ENCODE measurements at places on chromosomes 6 and 20.

DNA sequence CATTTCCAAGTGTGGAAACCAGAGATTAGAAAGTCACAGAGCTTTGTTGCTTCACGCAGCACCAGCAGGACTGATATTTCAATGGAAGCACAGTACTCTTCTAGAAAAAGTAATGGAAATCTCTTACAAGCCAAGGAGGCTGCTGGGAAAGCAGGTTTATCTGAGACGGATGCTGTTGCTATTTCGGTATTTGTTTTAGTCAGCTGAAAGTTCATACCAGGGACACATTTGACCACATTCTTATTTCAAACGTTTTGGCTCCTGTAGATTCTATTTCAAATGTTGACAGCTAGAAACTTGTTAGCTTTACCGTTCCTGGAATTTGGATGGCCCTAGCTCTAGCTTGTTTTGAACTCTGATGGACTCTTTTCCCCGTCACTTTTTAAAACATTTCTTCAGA is 3.7 kb upstream of the TMEM242 start:
- DNase-seq: no peak

DNA sequence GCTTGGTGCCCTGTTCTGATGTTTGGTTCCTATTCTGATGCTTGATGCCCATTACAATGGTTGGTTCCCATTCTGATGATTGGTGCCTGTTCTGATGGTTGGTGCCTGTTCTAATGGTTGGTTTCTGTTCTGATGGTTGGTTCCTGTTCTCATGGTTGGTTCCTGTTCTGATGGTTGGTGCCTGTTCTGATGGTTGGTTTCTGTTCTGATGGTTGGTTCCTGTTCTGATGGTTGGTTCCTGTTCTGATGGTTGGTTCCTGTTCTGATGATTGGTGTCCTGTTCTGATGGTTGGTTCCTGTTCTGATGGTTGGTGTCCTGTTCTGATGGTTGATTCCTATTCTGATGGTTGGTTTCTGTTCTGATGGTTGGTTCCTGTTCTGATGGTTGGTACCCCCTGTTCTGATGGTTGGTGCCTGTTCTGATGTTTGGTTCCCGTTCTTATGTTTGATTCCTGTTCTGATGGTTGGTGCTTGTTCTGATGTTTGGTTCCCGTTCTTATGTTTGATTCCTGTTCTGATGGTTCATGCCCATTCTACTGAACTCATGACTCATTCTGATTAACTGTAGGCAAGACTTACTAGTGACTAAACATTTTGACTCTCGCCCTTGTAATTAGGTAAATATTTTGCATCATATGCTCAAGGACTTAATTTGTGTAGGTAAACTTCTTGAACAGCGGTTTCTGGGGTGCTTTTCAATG is 146.2 kb downstream of the DLL1 start:
- no peak for DNase-seq

GRCh38 chr6:153032255-153032882 is 29.9 kb upstream of the MTRF1L start:
- peak; percentile 60 for DNase-seq

- no peak for DNase-seq
Observed at GRCh38 chr6:64197246-64197645, 561.6 kb downstream of the PHF3 start.

DNA sequence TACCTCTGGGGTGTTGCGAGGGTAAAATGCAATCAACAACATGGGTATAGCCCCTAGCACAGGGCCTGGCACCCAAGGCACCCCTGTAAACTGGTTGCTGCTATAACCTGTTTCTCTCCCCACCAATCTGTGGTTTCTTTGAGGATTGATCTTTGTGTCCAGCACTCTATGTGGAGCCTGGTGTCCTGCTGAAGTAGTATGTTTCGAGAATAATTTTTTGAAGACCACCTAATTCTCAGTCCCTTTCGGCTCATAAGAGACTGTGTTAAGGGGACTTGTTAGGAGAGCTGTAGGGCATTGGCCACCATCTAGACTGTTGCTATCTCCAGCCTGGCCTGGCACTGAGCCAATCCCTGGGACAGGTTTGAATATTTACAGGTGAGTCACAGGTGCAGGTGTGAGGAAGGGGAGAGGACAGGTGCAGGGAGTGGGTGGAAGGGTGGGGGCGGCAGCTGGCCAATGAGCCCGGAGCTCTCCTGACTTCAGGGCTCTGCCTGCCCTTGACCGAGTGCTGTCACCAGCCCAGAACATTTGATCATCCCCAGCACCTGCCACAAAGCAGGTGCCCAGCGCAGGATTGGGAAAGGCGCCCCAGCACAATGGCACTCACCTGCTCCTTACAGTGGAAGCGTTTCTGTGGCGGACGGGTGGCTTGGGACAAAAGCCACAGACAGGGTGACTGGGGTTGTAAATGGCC is 8.1 kb upstream of the C20orf144 start:
- no peak for DNase-seq

GRCh38 chr6:103874575-103874974 is 985.1 kb downstream of the HACE1 start:
- DNase-seq: no peak

DNA sequence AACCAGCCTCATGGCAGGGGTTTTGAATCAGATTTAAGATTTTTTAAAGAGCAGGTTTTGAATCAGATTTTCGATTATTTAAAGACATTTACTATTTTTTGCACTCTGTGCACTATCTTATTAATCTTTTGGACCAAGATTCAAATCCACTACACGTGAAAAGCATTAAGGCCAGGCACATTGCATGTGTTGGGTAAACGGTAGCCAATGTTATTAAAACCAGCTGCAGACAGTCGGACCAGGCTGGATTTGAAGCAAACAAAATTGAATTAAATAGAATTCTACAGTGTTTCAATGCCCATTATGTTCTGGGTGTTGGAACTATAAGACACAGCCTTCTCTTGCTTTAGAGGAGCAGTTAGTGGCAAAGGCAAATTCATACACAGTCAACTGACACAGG is 7.7 kb downstream of the HLA-DOA start:
- no peak for DNase-seq

GRCh38 chr20:32792731-32793458 is 26.9 kb upstream of the MAPRE1 start:
- no peak for DNase-seq

- DNase-seq: no peak
Observed at GRCh38 chr6:14466278-14466677, 348.7 kb downstream of the CD83 start.

GRCh38 chr6:5379647-5380242 is 118.4 kb downstream of the FARS2 start:
- DNase-seq: peak; percentile 48

DNA sequence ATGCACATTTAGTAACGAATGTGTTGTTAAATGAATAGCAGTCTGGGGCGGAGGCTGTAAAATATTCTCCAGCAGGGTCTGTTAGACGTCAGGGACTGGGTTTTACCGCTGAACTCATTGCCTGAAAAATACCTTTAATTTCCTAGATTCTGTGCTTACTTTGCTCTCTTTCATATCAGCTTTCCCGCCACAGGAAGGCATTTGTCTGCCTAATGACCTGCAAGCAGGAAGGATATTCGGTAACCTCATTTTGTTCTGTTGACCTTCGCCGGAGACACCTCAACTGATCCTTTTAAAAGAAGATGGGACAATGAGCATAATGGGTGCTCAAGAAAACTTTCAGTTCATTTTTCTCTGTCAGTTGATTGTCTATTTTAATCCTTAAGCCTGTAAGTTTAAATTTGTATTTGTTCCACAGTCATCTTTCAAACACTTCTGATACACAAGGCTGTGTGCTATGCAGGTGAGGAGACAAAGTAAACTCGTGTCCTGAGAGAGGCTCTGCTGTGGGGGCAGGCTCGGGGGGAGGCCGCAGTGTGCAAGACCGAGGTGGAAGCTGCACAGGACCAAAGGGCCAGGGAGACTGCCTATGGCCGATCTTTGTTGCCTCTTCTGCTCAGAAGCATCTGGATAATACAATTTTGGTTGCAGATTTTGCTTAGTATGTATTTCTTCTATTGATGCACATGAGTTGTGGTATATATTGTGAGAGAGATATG is 27.4 kb upstream of the SIM1 start:
- DNase-seq: no peak

DNA sequence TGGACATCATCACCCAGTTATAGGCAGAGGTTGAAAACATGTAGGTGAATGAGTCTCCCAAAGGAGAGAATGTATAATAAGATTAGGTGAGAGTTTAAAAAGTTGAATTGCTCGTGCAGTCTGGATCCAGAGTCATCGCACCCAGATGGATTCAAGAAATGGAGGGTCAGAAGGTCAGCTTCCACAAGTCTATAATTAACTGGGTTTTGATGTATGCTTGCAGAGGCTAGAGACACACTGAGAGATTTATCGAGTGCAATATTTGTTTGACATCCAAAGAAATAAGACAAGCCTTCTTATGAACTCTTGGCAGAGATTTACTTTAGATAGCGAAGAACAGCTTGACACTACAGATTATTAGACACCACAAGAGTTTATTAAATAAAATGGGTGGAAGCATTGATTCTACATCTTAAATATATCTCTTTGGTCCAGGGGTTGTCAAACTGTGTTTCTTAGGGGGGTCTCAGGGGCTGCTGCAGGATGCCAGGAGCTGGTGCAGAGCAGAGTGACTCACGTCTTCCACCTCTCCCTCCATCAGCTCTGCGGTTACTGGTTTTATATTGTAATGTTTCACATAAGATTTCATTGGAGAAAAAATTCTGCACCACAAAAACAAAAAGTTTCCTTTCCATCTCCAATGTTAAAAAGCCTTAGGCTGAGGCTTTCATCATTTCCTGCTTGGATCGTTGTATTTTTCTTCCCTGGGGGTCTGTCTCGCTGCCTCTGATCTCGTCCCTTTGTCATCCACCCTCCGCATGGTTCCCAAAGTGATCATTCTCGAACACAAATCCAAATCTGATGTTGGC is 176.2 kb upstream of the AHI1 start:
- DNase-seq: no peak

DNA sequence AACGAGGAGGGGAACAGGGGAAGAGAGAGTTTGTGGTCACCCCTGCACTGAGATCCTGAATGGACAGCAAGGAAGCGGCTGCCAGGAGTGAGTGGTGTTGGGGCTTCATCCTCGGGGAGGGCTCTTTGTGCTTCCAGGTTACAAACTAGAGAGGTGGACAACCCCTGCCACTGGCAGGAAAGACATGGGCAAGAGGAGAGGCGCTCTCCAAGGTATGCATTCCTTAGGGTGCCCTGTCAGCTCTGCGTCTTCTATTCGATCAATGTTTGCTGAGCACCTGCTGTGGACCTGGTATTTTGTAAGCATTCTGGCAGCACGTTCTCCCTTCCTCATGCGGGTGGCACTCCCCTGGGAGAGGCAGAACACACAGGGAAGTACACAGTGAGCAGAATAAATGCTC is 93.6 kb downstream of the CDH4 start:
- DNase-seq: no peak

GRCh38 chr6:168520233-168520632 is 79.2 kb downstream of the SMOC2 start:
- DNase-seq: no peak

GRCh38 chr6:81063891-81064290 is 688.6 kb downstream of the TENT5A start:
- no peak for DNase-seq

DNA sequence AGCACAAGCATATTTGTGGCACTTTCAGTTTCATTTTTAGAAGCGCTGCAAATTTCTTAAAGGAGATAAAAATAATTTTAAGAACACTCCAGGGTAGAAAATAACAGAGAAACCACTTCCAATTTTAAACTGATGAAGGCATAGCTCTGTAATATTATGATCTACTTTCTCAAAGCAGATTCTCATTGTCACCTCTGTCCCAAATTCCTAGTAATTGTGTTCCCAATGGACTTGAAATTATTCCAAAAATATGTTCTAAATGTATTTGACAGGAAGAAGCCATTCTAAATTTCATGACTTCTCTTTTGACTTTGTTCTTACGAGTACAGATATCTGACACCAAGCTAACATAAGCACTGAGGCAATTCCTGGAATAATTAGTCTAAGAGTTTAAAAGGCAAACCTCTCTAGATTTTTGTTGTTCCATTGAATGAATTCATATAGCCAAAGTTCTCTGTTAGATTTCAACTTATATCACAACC is 140.2 kb upstream of the CARMIL1 start:
- DNase-seq: peak; percentile 35

- no peak for DNase-seq
Observed at GRCh38 chr6:42971746-42972327, 7.1 kb downstream of the PEX6 start.

DNA sequence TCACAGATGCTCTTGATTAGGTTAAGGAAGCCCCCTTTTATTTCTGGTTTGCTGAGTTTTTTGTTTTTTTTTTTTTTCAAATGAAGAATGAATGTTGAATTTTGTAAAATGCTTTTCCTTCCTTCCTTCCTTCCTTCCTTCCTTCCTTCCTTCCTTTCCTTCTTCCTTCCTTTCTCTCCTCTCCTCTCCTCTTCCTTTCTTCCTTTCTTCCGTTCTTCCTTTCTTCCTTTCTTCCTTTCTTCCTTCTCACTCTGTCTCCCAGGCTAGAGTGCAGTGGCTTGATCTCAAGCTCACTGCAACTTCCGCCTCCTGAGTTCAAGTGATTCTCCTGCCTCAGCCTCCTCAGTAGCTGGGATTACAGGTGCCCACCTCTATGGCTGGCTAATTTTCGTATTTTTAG is 158.2 kb downstream of the ZFAND3 start:
- DNase-seq: no peak

GRCh38 chr6:89360415-89360999 is 8.0 kb upstream of the UBE2J1 start:
- no peak for DNase-seq

GRCh38 chr6:46549155-46549554 is 57.9 kb upstream of the RCAN2 start:
- DNase-seq: no peak

DNA sequence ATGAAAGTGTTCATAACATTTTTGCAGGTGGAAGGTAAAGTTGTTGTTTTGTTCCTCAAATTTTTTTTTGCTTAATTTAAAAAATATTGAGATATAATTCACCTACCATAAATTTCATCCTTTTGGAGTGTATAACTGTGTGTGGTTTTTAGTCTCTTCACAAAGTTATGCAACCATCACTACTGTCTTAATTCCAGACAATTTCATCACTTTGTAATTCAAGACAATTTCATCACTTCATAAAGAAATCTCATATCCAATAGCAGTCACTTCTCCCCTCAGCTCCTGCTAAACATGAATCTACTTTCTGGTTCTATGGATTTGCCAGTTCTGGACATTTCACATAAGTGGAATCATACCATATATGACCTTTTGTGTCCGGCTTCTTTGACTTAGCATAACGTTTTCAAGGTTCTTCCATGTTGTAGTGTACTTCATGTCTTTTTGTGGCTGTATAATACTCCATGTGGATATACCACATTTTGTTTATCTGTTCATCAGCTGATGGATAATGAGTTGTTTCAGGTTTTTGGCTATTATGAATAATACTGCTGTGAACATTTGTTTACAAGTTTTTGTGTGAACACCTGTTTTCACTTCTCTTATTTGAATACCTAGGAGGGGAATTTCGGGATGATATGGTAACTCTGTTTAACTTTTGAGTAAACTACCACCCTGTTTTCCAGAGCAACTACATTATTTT is 18.8 kb downstream of the ZFAND3 start:
- DNase-seq: no peak

GRCh38 chr20:25695532-25696370 is 902 bp downstream of the ZNF337 start:
- peak; percentile 11 for DNase-seq

All from ACHN (cell line).